ENCODE measurements at places on chromosomes 5 and 9.

- DNase-seq, result no peak
Measured at GRCh38 chr9:36970007-36970888, 63.8 kb downstream of the PAX5 start.

- DNase-seq, result no peak
Measured at GRCh38 chr5:149664083-149664482, 66.0 kb upstream of the PPARGC1B start.

DNA sequence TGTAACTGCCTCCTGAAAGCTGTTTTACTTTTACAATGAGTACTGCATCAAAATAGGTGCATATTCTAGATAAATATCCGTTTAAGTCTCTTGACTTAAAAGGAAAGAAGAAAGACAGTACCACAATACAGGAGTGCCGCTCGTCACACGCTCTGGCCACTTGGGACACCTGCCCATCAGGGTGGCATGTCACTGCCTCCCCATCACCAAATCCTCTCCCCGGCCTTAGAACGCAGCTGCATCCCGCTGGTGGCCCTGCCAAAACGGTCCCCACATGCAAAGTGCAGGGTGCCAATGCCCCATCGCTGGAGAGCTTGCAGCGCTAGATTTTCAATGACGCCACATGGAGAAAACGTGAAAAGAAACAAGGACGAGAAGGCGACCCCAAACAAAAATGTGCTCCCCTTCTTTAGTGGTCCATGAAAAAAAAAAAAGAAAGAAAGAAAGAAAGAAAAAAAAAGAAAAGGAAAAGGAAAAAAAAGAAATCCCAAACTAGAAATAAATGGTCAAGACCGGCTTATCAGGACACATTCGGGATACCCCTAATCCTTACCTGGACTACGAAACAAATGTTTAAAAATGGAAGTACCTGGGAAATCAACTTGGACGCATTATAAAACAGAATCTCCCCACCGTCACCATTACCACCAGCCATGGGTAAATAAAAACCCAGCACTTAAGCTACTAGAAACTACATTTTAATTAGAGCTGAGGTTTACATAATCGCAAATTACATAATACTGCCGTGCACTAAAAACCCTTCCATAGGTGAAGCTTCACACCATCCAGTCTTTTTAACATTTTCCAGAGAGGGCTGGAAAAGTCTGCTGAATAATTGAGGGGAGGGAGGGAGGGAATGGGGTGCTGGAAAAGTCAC is 1.0 kb downstream of the ANKH start:
- DNase-seq, result no peak

GRCh38 chr5:135242866-135243555 is 156.0 kb downstream of the MACROH2A1 start:
- DNase-seq, result no peak

DNA sequence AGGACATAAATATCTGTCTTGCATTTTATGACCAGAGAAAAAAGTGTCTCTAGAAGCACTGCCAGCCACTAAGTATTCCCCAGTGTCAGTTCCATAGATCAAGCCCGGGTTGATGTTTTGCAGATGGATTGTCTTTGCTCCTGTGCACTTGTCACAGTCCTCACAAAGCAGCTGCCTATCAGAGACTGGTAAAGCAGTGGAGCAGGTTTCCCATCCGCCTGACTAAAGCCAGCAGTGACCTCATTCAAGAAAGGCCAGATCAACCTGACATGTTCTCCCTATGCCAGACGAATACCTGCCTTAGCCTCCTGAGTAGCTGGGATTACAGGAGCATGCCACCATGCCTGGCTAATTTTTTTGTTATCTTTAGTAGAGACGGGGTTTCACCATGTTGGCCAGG is 26.8 kb upstream of the GARNL3 start:
- DNase-seq, result no peak

- DNase-seq, result no peak
Measured at GRCh38 chr9:34233672-34234071, 54.8 kb downstream of the UBAP1 start.

- DNase-seq, result no peak
Measured at GRCh38 chr5:120779674-120780073, 315.6 kb downstream of the PRR16 start.

GRCh38 chr5:103808464-103809106 is 246.0 kb upstream of the NUDT12 start:
- no peak for DNase-seq

- no peak for DNase-seq
Measured at GRCh38 chr9:7360513-7360912, 439.1 kb downstream of the DMAC1 start.

DNA sequence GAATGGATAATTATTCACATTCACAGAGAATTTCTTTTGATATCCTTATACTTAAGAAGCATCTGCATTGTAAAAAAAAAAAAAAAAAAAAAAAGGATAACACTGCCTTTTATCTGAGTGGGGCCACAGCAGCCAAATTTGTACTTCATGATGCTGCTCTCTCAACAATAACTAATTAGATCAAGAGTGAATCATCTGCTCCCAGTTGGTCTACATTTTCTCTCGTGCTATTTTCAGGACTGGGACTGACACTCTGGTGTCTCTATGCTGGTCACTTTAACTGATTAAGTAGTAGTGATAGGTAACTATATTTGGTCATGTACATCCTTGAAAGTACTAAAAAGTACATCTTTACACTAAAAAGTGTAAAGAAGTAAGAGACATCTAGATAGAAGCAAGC is 90.1 kb downstream of the RFX3 start:
- DNase-seq, result no peak

DNA sequence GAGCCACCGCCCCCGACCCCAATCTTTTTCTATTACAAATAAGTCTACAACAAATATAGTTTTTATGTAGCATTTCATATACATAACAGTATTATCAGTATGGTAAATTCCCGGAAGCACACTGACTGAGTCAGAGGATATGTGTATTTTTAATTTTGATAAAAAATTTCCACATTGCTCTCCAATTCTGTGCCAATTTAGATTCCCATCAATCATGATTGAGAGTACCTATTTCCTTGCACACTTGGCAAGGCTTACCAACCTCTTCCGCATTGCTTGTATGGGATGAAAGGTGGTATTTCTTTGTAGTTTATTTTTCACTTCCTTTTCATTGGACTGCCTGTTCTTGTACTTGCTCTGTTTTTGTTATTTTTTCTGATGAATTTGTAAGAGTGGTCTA is 204.6 kb downstream of the RFX3 start:
- DNase-seq, result no peak

DNA sequence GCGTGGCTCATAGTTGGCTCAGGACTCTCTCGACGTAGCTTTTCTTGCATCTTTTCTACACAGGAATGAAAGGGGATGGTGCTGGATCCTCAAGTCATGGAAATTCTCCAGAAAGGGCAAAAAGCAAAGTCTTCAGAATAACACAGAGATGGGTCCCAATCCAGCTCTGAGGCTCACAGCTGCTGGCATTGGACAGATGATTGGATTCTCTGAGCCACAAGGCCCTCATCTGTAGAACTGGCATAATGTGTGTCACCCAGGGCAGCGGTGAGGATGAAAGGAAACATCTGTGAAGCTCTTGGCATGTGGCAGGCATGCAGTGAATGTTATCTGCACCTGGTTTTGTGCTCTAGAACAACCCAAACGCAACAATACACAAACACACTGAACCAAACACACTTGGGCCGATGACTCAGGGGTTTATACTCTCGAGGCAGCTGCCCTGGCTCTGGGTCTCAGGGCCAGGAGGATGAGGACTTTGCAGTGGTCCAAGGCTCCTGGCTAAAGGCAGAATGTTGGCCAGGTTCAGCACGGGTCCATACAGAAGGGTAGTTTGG is 64.0 kb upstream of the UBTD2 start:
- DNase-seq, result no peak

- DNase-seq, result no peak
Measured at GRCh38 chr5:113193311-113193978, 216.8 kb downstream of the DCP2 start.

GRCh38 chr5:35308421-35308820 is 78.1 kb upstream of the PRLR start:
- peak; percentile 40 for DNase-seq

GRCh38 chr5:176629853-176630680 is at the start of the genes EIF4E1B and SNCB:
TSS of gene EIF4E1B (plus strand) at chr5:176630675. CDS start at chr5:176642788, 12,113 bp downstream.
TSS of gene SNCB (minus strand) at chr5:176630534. CDS start at chr5:176629654, 880 bp downstream.
- DNase-seq, result no peak

DNA sequence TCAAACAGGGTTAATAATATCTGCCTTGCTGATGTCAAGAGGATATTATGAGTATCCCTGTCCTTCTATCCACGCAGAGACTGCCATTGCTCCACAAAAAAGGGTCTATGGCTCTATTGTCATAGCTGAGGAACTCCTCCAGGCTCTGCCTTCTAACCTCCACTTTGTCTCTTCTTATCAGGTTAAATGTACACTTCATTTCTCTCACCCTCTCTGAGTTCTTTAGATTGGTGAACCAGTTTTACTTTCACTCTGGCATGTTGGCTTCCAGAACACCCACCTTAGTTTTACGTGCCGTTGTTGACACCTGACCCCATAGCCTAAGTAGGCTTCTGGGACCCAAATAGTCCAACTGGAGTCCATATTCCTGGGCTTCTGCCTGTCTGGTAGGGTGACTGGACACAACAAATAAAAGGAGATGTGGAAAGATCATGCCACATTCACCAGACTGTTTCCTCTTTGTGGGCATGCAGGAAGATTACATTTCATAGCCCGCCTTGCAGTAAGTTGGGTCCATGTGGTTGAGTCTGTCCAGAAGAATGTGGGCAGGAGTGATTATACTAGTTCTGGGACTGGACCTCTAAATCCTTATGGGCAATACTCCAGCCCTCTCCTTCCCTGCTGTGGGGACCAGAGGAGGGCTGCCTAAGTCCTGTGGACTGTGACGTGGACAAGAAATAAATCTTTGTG is 350.4 kb upstream of the CLINT1 start:
- no peak for DNase-seq

- DNase-seq, result no peak
Measured at GRCh38 chr5:135553688-135554462, 18.1 kb upstream of the NEUROG1 start.

DNA sequence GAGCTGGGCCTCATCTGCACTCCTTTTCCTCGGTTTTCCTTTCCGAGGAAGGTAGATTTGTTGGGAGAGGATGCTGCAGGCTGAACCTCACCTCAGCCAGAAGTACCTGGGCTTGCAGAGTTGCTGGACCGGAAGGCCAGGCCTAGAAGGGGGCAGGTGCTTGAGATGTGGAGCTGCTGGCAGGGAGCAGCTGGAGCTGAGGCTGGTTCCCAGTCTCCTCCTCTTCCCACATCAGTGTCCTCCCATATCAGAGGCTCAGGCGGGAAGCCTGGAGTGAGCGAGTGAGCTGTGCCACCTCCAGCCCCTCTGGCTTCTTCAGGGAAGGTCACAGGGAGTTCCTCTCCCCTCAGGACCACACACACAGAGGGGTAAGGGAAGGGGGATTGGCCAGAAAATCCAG is 259.4 kb downstream of the GADD45G start:
- no peak for DNase-seq
